ENCODE measurements at places on chromosomes 7 and 10. TPM values are rescaled to one million over a fixed set of nuclear protein-coding genes. Genes with fewer than 3 reads are reported as not detected.

Gene IDI2
- not detected for total RNA-seq

Gene NKX2-3
- total RNA-seq, result 0.25 TPM

Gene HOGA1
- 1.4 TPM for total RNA-seq

Gene TAS2R5
- 0.50 TPM for total RNA-seq

Gene THSD7A
- 5.7 TPM for total RNA-seq

All from NCI-H460 (cell line).